ENCODE measurements at places on chromosomes 3 and 15. TPM values are rescaled to one million over a fixed set of nuclear protein-coding genes. Genes with fewer than 3 reads are reported as not detected.

Gene FRMD4B
- total RNA-seq = 36.6 TPM

Gene FILIP1L
- 22.0 TPM for total RNA-seq

- DNase-seq = no peak
These were observed 123.9 kb downstream of the OXNAD1 start for GRCh38 chr3:16388850-16389441.

DNA sequence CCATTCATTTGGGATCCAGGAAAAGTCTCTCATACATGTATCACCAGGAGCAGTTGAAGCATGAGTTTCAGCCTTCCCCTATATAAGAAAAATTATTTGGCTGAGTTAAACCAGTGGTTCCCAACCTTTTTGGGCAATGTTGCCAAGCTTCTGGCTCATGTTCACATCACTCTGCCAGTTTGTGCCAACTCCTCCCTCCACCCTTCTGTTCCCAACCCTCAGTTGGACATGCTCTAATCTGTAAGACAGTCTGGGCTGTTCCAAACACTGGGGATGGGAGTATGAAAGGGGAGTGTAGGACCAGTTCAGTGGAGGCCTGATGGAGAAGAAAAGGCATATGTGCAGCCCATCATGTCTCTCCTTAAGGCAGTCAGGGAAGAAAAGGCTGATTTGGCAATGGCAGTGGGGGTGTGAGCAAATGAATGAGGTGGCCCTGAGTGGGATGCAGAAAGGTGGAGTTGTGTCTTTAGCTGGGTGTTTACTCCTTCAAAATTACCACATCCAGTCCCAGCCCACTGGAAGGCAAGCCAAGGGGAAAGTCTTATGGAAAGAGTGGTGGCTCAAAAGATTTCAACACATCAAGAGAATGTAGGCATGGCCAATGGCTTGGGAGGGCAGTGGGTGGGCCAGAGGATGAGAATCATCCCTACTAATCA, 32.0 kb upstream of the PRICKLE2 start:
- no peak for DNase-seq

DNA sequence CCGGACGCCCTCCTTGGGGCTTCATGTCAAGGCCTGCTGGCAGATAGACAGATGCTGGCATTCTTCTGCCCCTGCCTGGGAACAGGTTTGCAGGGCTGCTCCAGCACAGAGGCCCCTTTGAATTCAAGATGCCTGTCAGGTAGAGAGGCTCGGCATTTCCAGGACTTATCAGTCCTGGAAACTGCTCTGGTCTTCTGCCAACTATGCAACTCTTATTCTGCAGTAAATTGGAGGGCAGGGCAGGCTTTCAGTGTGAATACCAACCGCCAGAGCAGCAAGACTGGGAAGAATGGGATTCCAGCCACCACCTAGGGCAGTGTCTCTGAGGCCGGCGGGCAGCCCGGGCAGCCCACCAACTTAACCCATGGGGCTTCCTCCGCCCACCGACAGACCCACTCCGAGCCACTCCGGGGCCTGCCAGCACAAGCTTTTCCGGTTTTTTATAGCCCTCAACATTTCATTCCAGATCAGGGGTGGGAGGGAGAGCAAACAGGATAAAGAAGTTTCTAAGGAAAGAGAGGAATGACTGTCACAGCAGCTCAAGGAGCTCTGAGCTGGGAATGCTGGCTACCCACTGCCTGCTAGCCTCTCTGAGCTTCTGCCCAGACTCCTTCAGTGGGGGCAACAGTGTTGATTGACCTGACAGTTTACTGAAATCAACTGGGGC, 140.9 kb downstream of the NTRK3 start:
- no peak for DNase-seq

Gene DNAJB11
- 36.8 TPM for total RNA-seq

DNA sequence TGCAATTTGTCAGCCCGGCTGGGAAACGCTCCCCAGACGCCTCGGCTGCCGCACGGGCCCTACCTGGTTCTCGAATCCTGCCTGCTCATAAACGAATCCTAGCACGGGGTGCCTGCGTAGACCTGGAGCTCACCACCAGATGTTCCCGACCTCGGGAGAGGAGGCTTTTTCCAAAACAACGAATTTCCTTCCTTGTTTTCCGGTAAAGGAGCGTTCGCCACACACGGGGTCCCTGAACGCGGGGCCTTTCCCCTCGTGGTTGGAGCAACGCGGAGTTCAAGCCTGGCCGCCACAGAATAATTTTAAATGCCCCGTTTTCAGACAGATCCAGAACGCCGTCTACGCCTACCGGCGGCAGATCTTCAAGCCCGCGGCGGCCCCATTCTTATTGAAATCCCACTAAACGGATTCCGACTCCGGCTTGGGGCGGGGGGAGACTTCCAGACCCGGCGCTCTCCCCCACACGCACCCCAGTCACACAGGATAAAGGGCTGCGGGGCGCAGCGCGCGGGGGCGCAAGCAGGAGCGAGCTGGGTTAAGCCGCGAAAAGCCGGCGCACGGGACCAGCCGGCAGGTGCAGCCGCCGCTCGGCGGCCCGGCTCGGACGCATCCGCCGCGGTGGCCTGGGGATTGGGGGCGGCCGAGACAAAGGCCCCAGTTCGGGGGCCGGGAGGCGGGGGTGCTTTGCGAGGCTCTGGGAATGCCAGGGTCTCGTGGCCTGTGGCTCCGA, 895 bp downstream of the GATA2 start:
- peak; percentile 53 for DNase-seq

DNA sequence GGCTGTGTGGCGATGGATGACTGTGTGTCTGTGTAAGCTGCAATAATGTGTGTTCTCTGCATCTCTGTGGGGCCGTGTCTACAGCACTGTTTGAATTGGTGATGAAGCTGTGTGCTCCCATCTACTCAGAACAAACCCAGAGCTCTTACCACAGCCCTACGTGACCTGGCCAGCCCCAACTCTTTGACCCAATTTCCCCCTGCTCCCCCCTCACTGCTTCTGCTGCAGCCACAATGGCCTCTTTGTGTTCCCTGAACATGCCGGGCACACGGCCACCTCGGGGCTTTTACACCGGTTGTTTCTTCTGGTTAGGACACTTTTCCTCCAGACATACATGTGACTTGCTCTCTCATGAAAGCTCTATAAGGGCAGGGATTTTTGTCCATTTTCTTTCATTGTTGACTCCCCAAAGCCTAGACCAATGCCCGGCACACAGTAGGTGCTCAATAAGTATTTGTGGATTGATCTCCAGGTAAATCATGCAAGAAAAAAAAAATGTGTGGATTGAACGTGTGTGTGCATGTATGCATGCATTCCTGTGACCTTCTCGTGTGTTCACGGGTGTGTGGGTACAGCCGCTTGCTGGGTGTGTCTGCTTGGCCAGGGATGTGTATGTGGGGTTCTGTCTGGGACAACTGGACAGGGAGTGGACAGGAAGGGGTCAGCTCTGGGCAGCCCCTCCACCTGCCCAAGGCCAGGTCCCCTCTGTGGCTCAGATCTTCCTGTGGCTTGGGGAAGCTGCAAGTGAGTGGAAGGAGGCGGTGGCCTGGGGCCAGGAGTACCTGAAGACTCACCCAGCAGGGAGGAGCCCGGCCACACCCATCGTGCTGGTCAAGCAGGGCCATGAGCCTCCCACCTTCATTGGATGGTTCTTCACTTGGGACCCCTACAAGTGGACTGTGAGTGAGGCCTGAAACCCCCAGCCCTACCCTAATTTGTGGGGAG, 14.8 kb downstream of the VILL start:
- DNase-seq = no peak

GRCh38 chr15:88657326-88658069, 18.7 kb downstream of the ISG20 start:
- peak; percentile 66 for DNase-seq

DNA sequence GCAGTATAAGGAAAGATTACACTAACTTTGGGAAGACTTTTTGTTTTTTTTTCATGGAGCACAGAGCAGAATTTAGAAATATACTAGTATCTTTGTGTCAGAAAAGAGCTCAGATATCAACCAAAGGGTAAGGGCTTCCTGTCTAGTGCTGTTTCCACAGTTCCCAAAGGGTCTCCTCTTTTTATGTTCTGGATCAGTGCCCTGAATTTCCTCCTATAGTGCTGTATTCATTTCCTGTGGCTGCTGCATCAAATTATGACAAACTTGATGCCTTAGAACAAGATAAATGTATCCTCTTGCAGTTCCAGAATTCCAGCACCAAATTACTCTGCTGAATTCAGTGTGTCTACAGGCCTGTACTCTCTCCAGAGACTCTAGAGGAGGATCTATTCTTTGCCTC, 219.8 kb upstream of the THRB start:
- DNase-seq = no peak

Gene GOLGA6L7
- not detected for total RNA-seq

- DNase-seq = peak; percentile 12
These were observed at the start of gene CPEB1 for GRCh38 chr15:82647045-82647834. TSS of gene CPEB1 (minus strand) at chr15:82647363. CDS start at chr15:82628459, 18,904 bp downstream.

- peak; percentile 47 for DNase-seq
These were observed 19.2 kb downstream of the P3H2 start for GRCh38 chr3:190101320-190102011.

Gene CSTA
- total RNA-seq = not detected

Gene SLCO2A1
- total RNA-seq = 7.9 TPM

DNA sequence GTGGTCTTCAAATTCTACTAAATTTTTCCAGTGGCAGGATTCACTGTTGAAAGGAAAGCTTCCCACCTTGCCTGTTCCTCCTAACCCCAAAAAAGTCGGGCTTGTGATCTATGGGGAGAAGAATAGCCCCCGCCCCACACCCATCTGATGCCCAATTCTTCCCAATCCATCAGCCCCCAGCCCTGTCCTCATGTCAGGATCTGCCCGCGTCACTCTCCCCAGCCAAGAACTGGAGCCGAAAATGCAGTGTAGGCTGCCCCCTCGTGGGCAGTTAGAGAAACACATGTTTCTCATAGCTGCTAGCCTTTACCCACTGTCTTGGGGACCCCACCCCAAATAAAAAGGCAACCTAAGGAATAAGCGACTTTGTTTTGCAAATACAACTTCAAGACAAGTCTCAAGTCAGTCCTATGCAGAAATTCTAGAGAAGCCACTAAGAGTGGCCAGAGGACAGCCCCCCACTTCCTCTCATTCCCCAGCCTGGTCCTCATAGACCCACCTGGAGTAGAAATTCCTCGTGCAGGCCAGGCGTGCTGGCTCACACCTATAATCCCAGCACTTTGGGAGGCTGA, 13.0 kb upstream of the CSK start:
- DNase-seq = peak; percentile 76

GRCh38 chr3:98811048-98811447, 47.9 kb downstream of the ST3GAL6 start:
- no peak for DNase-seq

GRCh38 chr3:53252096-53252946, 3.5 kb downstream of the TKT start:
- DNase-seq = no peak

DNA sequence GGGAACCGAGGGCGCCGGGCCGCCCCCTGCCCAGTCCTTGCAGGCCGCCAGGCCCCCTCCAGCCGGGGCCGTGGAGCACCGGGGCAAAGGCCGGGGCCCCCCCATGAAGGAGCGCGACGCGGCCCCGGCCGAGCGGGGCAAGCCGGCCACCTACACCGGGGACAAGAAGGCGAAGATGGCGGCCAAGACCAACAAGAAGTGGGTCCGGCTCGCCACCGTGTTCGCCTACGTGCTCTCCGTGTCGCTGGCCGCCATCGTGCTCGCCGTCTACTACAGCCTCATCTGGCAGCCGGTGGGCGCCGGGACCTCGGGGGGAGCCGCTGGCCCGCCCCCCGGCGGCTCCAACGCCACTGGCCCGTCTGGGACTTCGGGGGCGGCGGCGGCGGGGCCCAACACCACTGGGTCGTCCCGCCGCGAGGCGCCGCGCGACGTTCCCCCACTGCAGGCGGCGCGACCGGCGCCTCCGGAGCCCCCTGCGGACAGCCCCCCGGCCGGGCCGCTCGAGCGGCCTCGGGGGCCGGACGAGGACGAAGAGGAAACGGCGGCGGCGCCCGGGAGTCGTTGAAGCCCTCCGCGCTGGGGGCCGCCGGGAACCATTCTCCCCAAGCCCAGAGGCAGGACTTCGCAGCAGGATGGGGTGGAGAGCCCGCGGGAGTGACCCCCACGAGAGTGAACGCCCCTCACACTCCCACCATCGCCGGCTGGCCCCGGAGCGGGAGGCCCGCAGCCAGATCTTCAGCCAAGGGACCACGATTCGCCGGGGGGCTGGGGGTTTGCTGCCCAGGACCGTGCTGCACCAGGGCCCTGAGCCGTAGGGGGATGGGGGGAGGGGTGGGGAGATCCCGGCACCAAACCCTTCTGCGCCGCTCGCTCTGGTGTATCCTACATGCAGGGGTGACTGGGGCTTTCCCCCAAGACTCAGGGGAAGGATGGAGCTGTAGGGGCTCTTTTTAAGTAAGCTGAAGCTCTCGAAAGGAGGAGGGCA, 753 bp downstream of the INAFM2 start:
- peak; percentile 44 for DNase-seq

Gene EIF4E3
- 0.60 TPM for total RNA-seq

GRCh38 chr3:5458526-5458925, 271.0 kb downstream of the EDEM1 start:
- DNase-seq = no peak

Gene CAPN3
- total RNA-seq = 0.60 TPM

DNA sequence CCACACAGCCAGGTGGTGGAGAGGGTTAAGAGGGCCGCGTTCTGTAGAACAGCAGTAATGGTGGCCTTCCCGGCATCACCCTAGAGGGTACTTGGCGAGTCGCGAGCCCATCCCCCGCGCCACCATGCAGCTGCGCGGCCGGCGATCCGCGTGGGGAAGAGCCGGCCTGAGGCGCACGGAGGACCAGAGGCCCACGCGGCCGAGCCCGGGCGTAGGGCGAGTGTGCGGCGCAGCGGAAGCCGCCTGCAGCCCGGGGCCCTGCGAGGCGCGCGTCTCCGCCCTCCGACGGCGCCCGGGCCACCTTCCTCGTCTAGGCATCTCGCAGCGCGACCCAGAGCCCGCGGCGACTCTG, 423 bp downstream of the TKT start:
- DNase-seq = peak; percentile 55

DNA sequence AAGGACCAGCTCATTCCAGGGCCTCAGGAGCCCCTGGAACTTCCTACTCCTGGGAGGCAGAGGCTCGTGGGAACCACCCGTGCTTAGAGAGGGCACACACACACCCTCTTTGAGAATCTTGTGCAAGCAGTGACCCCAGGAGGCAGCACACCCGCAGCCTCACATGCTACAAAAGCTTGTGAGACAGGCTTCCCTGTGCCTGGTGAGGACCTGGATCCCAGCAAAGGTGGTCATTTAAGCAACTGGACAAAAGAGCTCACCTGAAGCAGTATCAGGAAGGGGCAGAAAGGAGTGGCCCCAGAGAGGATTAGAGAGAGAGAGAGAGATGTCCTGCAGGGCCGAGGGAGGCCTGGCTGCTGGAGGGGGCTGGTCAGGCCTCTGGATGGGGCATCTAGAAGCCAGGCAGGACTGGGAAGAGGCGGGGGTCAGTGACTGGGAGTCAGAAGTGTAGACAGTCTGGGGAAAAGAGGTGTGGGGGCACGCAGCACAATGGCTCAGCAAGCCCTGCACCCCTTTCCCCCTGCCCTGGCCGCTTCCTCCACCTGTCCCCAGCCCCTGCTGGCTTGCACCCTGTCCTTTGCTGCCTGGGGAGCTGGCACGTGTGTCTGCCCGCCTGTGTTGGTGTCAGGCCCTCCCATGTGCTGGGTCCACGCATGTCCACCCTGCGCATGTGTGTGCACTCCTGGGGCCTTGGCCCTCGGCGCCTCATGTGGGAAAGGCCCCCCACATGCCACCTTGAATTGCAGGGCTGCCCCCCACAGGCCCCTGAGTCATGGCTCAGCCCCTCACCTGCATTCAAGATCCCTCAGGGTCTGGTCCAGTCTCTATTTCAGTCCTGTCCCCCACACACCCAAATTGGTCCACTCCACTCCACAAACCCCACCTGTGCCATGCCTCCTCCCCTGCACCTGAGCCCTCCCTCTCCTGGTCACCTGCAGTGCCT, 36.9 kb downstream of the TSPAN3 start:
- DNase-seq = no peak

GRCh38 chr15:37218351-37218916, 118.1 kb upstream of the MEIS2 start:
- DNase-seq = no peak

- no peak for DNase-seq
These were observed 414.7 kb downstream of the EPHA3 start for GRCh38 chr3:89522155-89522554.

All from lung microvascular endothelial cell (primary cell).